Activated T-cell treated with anti-CD3 and anti-CD28 coated beads for 4 hours (primary cell): ENCODE measurements at places on chromosomes 2 and 18.

GRCh38 chr18:78773303-78773755 is 206.3 kb upstream of the SALL3 start:
- no peak for DNase-seq

GRCh38 chr2:210399440-210400041 is 77.0 kb downstream of the LANCL1 start:
- DNase-seq, result no peak

GRCh38 chr2:15677141-15677843 is 85.6 kb downstream of the DDX1 start:
- no peak for DNase-seq

DNA sequence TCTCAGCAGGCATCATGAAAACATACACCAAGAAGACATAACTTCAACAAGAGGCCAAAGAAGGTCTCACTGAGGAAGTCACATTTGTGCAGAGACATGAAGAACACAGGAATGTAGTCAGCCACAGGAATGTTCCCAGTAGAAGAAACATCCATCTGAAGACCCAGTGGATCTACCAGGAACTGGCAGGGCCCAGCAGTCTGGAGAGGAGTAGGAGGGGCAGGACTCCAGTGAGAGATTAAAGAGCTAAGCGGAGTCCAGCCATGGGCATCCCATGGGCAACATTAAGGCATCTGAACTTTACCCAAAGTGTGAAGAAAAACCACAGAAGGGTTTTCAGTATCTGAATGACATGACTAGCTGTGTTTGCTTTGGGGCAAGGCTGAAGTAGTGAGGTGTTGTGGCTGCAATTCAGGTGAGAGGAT is 103.1 kb downstream of the UPP2 start:
- DNase-seq, result no peak

DNA sequence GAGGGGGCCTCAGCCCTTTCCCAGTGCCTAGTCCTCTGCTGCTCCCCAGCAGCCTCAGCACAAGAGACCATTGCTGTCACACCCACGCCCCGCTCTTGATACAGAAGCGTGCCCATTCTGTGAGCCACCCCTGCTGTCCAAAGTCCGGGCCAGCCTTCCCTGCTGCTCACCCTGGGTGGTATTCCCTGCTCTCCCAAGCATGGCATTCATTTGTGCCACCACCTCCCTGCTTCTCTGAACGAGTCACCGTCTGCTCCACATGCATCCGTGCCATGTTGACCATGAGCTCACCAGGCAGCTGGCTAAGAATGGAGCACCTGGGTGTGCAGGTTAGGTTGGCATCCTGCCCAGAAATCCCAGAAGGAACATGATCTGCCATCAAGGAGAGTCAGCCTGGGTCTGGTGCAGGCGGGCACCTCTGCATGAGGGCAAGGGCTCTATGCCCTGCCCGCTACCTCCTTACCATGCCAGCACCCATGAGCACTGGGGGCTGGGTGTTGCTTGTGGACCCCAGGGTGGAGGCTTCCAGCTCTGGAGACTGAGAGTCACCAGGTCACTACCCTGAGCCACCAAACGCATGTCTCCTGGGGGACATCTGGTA is 63.0 kb downstream of the TWIST2 start:
- no peak for DNase-seq

- DNase-seq, result no peak
Observed at GRCh38 chr18:75823471-75823870, 396.0 kb upstream of the SMIM21 start.

GRCh38 chr18:2855560-2856350 is 8.9 kb downstream of the EMILIN2 start:
- no peak for DNase-seq

- DNase-seq, result no peak
Observed at GRCh38 chr2:197216361-197216979, 94.1 kb downstream of the ANKRD44 start.

DNA sequence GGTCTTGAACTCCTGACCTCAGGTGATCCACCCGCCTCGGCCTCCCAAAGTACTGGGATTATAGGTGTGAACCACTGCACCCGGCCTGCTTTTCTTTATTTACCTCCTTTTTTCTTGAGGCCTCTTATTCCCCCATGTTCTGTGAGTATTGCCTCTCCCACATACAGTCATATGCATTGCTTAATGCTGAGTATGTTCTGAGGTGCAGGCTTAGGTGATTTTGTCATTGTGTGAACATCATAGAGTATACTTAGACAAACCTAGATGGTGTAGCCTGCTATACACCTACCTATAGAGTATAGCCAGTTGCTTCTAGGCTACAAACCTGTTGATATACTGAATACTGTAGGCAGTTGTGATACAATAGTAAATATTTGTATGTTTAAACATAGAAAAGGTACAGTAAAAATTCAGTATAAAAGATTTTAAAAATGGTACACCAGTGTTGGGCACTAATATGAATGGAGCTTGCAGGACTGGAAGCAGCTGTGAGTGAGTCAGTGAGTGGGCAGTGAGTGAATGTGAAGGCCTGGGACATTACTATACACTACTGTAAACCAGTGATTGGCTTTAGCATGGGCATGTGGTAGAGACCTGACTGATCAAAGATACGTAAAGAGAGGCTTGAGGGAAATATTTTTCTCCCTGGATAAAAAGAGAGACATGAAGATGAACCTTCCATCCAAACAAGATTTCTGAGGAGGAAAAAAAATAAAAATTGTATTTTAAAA is 17.6 kb downstream of the SLC39A10 start:
- DNase-seq, result no peak

DNA sequence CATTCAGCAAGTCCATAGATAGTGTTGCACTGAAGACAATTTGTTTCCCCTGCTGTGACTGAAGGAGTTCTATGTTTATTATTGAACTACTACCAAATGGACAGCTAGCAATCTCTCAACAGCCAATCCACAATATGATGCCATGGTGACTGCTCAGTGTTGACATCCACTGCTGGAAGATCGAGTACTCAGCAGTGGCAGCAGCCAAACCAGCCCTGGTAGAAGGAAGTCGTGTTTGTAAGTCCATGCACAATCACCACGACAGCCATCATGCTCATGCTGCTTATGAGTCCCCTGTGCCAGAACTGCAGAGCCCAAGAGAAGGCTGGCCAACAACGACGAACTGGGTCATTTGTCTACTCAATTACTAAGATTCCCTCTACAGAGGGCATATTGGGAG is 66.4 kb downstream of the OSR1 start:
- no peak for DNase-seq

GRCh38 chr2:85132834-85133637 is at the start of gene TCF7L1:
TSS of gene TCF7L1 (plus strand) at chr2:85133392. CDS start at chr2:85133685, 293 bp downstream.
- no peak for DNase-seq

DNA sequence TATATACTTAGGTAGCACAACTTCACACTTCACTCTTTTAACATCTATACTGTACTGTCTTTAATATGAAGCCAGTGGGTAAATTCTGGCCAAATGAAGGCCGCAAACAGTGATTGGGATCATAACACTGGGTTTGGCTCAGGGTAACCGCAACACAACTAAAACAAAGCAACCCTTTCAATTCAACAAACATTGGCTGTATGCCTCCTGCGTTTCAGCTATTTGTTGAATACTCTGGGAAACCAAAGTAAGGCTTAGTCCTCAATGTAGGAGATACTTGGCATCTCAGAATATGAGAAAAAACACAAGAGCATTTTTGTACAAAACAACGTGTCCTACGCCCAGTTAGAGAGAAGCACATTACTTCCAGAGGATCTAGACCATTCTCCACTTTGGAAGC is 693.3 kb upstream of the KLHL29 start:
- no peak for DNase-seq

DNA sequence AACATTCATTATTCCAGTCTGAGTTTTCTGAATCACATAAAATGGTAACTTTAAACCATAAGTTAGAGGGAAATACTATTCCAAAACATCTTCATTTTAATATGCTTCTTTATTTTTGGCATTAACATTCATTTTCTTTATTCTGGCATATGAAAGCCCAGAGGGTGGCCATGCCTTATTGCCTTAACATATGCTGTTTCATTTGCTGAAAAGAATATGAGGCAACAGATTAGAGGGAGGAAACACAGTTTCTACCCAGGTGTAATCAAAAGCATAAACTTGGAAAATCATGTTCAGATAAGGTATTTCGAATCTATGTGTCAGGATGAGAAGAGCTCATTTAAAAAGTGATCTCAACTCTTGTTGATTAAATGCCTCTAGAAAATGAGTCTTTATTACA is 379.9 kb upstream of the DSEL start:
- DNase-seq, result no peak

- no peak for DNase-seq
Observed at GRCh38 chr2:120798567-120799247, 63.0 kb downstream of the GLI2 start.

GRCh38 chr2:28280619-28281018 is 112.0 kb upstream of the FOSL2 start:
- no peak for DNase-seq

DNA sequence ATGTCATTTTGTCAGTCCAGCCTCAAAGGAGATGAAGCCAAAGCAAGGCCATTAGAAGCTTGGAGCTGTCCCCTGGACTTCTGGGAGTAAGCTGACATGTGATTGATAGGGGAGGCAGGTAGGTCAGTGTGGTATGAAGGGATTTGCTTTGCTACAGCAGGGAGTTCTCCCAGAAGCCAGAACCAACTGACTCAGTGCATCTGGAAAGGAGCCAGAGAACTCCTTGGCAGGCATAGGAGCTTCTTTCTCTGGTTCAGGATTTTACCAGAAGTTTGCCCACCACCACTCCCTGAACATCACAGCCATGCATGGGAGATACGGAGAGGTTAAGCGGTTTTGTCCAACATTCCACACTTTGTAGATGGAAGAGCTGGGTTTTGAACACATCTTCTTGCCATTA is 24.5 kb upstream of the KCNE4 start:
- no peak for DNase-seq

- no peak for DNase-seq
Observed at GRCh38 chr18:24710474-24710873, 250.0 kb downstream of the HRH4 start.

GRCh38 chr2:223365158-223365679 is 236.9 kb downstream of the SCG2 start:
- DNase-seq, result no peak

GRCh38 chr2:55063713-55064323 is 13.6 kb upstream of the RTN4 start:
- DNase-seq, result no peak

GRCh38 chr2:241812730-241813643 is 4.0 kb downstream of the NEU4 start:
- no peak for DNase-seq

DNA sequence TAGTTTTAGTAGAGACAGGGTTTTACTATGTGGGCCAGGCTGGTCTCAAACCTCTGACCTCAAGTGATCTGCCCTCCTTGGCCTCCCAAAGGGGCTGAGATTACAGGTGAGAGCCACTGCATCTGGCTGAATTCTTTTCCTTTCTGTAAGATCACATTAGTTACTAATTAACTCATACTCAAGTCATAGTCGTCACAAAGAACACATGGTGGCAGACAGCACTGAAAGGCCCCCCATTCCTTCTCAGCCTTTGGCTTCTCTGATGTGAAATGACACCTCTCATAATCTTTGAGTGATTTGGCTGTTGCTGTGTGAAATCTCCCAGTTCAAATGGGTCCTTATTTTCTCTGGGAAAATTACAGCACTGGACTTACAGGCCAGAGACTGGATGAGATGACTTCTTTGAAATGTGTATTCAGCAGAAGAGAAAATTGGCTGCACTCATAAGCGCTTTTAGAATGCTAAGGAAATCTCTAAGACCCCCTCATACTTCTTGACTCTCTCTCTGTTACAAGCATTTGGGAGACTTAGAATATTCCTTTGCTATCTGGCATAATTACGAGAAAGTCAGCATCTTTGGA is 764.8 kb downstream of the RNF144A start:
- no peak for DNase-seq

GRCh38 chr2:78417355-78417754 is 608.1 kb upstream of the REG3G start:
- DNase-seq, result no peak

DNA sequence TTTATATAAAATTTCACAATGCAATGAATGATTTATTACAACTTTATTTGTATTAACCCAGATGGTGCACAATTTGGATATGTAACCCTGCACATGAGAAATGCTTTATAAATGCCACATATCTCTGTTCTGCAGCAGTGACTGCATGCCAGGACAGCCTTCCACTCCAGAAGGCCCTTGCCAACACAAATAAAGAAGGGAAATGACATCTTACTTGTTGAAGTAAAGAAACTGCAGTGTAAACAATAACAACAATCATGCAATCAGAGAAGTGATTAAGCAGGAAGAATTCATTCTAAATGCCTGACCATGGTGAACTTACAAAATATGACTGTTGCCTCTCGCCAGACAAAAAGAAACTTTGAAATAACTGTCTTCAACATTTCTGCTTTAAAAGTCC is 129.9 kb upstream of the CHST9 start:
- DNase-seq, result no peak

DNA sequence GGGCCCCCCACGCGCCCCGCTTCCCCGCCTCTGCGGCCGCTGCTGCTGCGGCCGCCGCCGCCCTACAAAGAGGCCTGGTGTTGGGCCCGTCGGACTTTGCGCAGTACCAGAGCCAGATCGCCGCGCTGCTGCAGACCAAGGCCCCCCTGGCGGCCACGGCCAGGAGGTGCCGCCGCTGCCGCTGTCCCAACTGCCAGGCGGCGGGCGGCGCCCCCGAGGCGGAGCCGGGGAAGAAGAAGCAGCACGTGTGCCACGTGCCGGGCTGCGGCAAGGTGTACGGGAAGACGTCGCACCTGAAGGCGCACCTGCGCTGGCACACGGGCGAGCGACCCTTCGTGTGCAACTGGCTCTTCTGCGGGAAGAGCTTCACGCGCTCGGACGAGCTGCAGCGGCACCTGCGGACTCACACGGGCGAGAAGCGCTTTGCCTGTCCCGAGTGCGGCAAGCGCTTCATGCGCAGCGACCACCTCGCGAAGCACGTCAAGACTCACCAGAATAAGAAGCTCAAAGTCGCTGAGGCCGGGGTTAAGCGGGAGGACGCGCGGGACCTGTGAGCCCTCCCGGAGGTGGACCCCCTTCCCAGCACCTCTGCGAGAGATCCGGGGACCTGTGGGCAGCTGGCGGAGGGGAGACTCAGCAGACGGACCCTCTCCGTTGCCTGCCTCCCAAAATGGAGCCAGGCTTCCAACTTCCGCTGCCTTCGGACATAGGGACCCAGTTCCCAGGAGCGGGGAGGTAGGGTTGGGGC is 1.9 kb downstream of the SP5 start:
- DNase-seq, result no peak

DNA sequence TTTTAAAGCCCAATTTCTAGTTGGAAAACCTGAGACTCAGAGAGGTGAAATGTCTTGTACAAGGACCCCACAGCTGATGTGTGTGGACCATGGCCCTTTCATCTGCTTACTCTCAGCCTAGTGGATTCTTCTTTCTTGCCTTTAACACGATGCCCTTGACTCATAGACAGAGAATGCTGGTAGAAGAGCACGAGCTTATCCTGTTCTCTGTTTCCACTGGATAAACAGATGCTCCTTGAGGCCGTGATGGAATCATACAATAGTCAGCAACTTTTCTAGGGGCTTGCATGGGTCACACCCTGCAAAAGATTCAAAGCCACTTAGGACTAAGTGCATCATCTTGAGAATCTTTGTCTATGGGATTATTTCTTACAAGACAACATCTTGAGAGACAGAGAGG is 50.9 kb downstream of the MYCN start:
- DNase-seq, result no peak

- no peak for DNase-seq
Observed at GRCh38 chr2:236910781-236911495, 174.8 kb upstream of the COPS8 start.

GRCh38 chr2:205714058-205714776 is 31.9 kb downstream of the NRP2 start:
- DNase-seq, result no peak

GRCh38 chr18:13353084-13353823 is 134.7 kb downstream of the LDLRAD4 start:
- DNase-seq, result no peak

GRCh38 chr2:196149948-196150347 is 21.4 kb downstream of the STK17B start:
- no peak for DNase-seq
